Mesenchymal stem cell (in vitro differentiated cells and primary cell): ENCODE measurements at places on chromosomes 5 and 9.

GRCh38 chr5:74507370-74508005 lies 133.0 kb downstream of the ENC1 start:
- no peak for DNase-seq
- no peak overlapping the region for H3K27ac ChIP-seq
- H3K36me3 ChIP-seq = no peaks in the 10 kb centered on the region
- no peaks in the 10 kb centered on the region for H3K27me3 ChIP-seq

DNA sequence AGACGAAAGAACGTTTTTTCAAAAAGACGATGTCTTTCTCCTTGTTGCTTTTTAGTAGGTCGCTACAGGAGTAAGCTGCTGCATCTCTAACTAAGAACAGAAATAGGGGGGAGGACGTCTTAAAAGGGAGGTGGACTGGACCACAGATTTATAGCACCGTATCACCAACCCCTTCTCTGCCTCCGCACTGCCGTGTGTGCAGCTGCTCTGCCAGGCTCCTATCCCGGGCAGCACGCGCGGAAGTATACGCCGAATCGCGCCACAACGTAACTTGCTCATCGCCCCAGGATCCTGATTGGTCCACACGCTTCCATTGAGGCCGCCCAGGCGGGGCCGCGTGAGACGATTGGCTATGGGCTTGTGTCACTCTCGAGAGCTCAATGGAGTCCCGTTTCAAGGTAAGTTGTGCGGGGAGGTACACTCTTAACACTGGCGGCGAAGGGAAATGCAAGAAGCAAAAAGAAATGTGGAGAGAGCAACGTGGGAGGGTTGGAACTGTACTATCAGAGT lies at the start of gene ELAVL2:
Gene ELAVL2 (minus strand): TSS at position 121 of the 510 bp plus-strand sequence. CDS start 64,006 bp downstream, outside the sequence.
- H3K27me3 ChIP-seq = peaks cover 63% of the 10 kb centered on the region
- H3K36me3 ChIP-seq = no peaks in the 10 kb centered on the region
- peak; percentile 88 for DNase-seq
- peaks cover 24% of the 10 kb centered on the region for H3K4me1 ChIP-seq
- no peak within 1 kb of the TSS for H3K27ac ChIP-seq

DNA sequence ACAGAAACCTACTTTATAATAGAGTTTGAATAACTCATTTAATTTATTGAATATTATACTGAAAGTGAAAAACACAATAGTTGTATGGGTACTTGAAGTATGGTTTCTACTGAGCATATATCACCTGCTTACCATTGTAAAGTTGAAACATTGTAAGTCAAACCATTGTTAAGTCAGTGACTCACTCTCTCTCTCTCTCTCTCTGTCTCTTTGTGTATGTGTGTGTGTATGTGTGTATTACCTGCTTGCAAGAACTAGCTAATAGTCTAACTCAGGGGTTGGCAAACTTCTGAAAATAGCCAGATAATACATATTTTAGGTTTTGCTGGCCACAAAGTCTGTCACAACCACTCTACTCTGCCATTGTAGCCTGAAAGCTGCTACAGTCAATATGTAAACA lies 564.3 kb upstream of the ZNF608 start:
- no peaks in the 10 kb centered on the region for H3K27me3 ChIP-seq
- no peaks in the 10 kb centered on the region for H3K36me3 ChIP-seq
- peaks cover 2% of the 10 kb centered on the region for H3K4me1 ChIP-seq
- no peak overlapping the region for H3K4me3 ChIP-seq

- DNase-seq = no peak
- peaks cover 3% of the 10 kb centered on the region for H3K4me1 ChIP-seq
- no peak overlapping the region for H3K4me3 ChIP-seq
- H3K36me3 ChIP-seq = no peaks in the 10 kb centered on the region
Measured at GRCh38 chr9:87433853-87434252, 63.8 kb upstream of the DAPK1 start.

DNA sequence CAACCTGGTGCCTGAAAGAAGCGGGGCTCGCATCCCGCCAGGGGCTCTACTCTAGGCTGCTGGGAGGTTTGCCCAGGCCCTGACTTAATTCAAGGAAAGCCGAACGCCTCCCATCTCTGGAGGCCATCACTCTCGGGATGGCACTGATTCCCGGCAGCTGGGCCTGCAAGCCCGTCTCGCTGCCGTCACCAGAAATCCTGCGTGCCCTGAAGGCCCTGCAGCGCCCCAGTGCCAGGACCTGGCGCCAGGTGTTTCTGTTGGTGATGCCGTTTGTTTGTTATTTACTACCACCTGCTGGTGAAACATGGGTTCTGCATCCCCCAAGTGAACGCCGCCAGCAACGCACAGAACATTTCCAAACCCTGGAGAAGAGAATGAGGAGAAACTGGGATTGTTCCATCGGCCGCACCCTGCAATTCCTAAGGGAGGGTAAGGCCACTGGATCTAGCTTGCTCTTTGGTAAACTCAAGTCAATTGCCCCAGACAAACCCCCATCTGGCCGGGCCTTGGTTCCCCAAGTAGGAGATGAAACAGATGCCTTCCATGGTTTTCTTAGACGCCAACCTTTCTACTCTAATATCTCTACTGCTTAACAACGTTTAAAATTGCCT lies 77.9 kb downstream of the AK8 start:
- peaks cover 58% of the 10 kb centered on the region for H3K27me3 ChIP-seq
- no peak overlapping the region for H3K27ac ChIP-seq
- H3K36me3 ChIP-seq = no peaks in the 10 kb centered on the region
- DNase-seq = peak; percentile 76

- H3K4me1 ChIP-seq = no peaks in the 10 kb centered on the region
- no peak for DNase-seq
- no peaks in the 10 kb centered on the region for H3K27me3 ChIP-seq
- H3K4me3 ChIP-seq = no peak overlapping the region
- no peaks in the 10 kb centered on the region for H3K36me3 ChIP-seq
Measured at GRCh38 chr9:71032779-71033178, 88.6 kb downstream of the TRPM3 start.

DNA sequence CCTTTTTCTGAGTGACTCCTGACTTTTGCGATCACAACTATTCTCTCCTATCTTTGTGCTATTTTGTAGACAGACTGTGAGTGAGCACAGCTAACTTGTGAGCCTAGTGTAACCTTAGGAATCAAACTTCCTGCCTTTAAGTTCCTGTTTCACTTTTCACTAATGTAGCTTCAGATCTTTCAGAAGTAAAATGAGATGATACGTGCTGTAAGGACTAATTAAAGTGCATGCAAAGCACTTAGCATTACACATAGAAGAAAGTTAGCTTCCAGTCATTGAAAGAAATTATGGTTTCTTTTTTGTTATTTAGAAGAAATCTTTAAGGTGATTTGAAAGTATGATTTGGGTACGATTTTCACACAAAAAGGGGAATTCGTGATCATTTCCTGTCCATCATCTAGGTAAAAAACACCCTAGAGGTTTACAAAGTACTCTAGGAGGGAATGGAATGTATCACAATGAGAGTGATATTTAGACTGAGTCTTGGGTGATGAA lies 122.7 kb downstream of the ST8SIA4 start:
- H3K4me1 ChIP-seq = no peaks in the 10 kb centered on the region
- no peak overlapping the region for H3K4me3 ChIP-seq
- H3K27ac ChIP-seq = no peak overlapping the region
- no peak for DNase-seq
- H3K27me3 ChIP-seq = no peaks in the 10 kb centered on the region

- peaks cover 15% of the 10 kb centered on the region for H3K4me1 ChIP-seq
- peaks cover 60% of the 10 kb centered on the region for H3K36me3 ChIP-seq
- H3K27ac ChIP-seq = no peak overlapping the region
- H3K4me3 ChIP-seq = no peak overlapping the region
Measured at GRCh38 chr9:113587471-113588031, 124.0 kb downstream of the RGS3 start.

- no peak overlapping the region for H3K4me3 ChIP-seq
- peaks cover 11% of the 10 kb centered on the region for H3K27me3 ChIP-seq
- no peak overlapping the region for H3K27ac ChIP-seq
- no peaks in the 10 kb centered on the region for H3K36me3 ChIP-seq
- DNase-seq = no peak
- peaks cover 3% of the 10 kb centered on the region for H3K4me1 ChIP-seq
Measured at GRCh38 chr5:9601055-9601739, 29.0 kb downstream of the TAS2R1 start.

DNA sequence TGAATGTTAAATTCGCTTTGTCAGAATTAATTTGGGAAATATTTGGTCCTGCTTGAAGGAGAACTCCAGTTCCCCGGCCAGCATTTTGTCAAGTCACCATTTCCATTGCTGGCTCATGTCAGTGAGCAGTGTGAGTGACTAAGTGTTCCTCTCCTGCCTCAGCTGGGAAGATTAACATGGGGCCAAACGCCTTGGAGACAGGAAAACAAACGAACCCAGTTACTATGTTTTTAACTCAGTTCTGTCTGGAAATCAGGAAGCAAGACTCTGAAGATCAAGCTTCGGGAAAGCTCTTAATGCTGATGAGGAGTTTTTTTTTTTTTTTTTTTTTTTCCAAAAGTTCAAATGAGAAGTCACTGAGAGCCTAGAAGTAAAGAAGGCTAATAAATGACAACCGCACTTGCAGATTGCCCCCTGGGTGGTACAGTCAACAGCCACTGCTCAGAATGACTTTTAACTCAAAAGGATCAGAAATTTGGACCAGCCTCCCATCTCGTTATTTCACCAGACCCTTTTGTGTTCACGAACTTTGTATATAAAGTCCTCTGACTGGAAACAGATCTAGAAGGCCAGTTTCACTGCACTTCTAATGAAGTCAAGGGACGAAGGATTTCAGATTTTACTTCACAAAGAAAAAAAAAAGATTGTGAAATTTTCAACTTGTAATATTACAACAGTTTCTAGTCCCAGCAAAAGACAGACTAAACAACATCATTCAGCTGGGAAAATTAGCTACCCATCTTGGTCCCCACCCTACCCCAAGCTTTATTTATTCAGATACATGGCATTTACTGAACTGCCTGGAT lies 121.3 kb downstream of the LHFPL2 start:
- peak; percentile 99 for DNase-seq
- no peaks in the 10 kb centered on the region for H3K27me3 ChIP-seq
- H3K4me3 ChIP-seq = peak overlapping the region; percentile 7
- no peak overlapping the region for H3K27ac ChIP-seq

DNA sequence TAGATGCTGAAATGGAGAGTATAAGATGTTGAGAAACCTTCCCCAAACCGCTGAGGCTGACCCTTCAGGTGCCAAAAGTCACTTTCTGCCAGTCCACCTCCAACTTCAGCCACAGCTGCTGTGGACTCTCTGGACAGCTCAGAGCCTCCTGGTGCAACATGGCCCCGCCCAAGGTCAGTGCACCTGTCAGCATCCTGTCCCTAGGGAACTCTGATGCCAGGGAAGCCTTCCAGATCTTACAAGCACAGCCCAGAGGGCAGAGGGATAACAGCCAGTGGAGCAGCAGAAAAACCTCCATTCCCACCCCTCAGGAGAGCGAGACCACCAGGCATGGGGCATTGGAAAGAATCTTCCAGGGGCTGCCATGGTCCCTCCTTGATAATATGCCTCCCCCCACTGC lies 10.5 kb upstream of the PTGES2 start:
- H3K4me3 ChIP-seq = no peak overlapping the region
- peaks cover 22% of the 10 kb centered on the region for H3K4me1 ChIP-seq
- H3K27me3 ChIP-seq = peaks cover 18% of the 10 kb centered on the region

DNA sequence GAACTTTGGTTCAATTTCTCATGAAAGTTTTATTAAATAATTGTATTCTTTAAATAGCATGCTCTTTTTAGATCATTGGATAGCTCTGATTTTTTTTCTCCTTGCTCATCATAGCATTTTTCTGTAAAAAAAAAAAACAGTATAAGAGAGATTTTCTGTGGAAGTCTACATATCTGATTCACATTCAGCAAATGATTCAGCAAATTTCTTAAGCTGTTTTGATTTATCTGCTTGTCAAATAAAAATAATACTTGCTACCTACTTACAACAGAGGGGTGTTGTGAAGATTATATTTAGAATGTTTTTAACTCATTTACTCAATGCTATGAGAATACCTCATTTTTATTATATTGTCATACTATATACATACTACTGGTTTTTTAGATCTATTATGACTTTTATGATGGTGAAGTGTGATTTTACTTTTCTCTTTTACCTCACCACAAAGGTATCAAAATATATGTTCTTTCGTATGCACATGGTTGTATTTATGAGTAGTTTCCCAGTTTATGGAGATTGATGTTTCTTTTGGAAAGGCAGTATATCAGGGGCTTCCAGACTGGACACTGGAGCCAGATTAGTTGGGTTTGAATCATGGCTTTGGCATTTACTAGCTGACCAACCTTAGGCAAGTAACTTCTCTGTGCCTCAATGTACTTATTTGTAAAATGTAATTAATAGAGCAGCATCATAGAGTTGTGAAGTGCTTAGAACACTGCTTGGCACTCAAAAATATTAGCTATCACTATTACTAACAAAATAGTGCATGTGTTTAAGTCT lies 25.5 kb downstream of the TNPO1 start:
- H3K36me3 ChIP-seq = no peaks in the 10 kb centered on the region
- no peaks in the 10 kb centered on the region for H3K27me3 ChIP-seq
- peaks cover 2% of the 10 kb centered on the region for H3K4me1 ChIP-seq

DNA sequence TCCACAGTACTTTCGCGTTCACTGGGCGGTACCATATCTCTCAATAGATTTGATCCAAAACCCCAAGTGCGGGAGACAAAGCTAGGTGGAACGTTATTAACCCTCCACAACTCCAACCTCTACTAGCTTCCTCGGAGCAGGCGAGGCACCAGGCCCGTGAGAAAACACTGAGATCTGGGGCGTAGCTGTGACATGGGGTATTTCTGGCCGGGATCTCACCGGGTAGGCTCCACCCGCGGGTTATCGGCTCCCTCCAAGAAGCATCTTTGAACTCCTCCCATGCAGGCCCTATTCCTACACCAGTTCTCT lies 350 bp upstream of the SLC25A46 start:
- peaks cover 1% of the 10 kb centered on the region for H3K36me3 ChIP-seq
- H3K27ac ChIP-seq = no peak overlapping the region
- H3K27me3 ChIP-seq = no peaks in the 10 kb centered on the region
- peak overlapping the region; percentile 84 for H3K4me3 ChIP-seq
- no peaks in the 10 kb centered on the region for H3K4me1 ChIP-seq

GRCh38 chr9:138104251-138105122 lies 226.9 kb downstream of the CACNA1B start:
- no peaks in the 10 kb centered on the region for H3K36me3 ChIP-seq
- H3K27me3 ChIP-seq = no peaks in the 10 kb centered on the region
- DNase-seq = no peak
- H3K4me3 ChIP-seq = no peak overlapping the region

- H3K4me1 ChIP-seq = no peaks in the 10 kb centered on the region
- H3K27me3 ChIP-seq = no peaks in the 10 kb centered on the region
- no peak overlapping the region for H3K4me3 ChIP-seq
- H3K27ac ChIP-seq = no peak overlapping the region
- no peaks in the 10 kb centered on the region for H3K36me3 ChIP-seq
Measured at GRCh38 chr5:7317751-7318150, 78.2 kb upstream of the ADCY2 start.

GRCh38 chr9:89252651-89253267 lies 58.2 kb upstream of the CKS2 start:
- no peaks in the 10 kb centered on the region for H3K36me3 ChIP-seq
- H3K4me3 ChIP-seq = no peak overlapping the region
- DNase-seq = no peak
- H3K4me1 ChIP-seq = peaks cover 2% of the 10 kb centered on the region
- no peak overlapping the region for H3K27ac ChIP-seq

GRCh38 chr9:15271403-15271802 lies 35.6 kb downstream of the TTC39B start:
- DNase-seq = no peak
- H3K36me3 ChIP-seq = no peaks in the 10 kb centered on the region
- H3K4me3 ChIP-seq = no peak overlapping the region
- no peaks in the 10 kb centered on the region for H3K27me3 ChIP-seq
